Vein endothelial cell (primary cell): ENCODE measurements at places on chromosomes 6 and 20. TPM values are rescaled to one million over a fixed set of nuclear protein-coding genes. Genes with fewer than 3 reads are reported as not detected.

Gene CLDN20
- not detected in 2 replicates for total RNA-seq

Gene SEC63
- total RNA-seq: 21.9 and 25.6 TPM in 2 replicates

Gene MOG
- not detected in 2 replicates for total RNA-seq

Gene PRDM1
- 2.9 and 7.7 TPM in 2 replicates for total RNA-seq

Gene LST1
- 0.48 TPM in 1 of 2 replicates, not detected in the other for total RNA-seq
